ENCODE measurements at places on chromosomes 7 and 10.

DNA sequence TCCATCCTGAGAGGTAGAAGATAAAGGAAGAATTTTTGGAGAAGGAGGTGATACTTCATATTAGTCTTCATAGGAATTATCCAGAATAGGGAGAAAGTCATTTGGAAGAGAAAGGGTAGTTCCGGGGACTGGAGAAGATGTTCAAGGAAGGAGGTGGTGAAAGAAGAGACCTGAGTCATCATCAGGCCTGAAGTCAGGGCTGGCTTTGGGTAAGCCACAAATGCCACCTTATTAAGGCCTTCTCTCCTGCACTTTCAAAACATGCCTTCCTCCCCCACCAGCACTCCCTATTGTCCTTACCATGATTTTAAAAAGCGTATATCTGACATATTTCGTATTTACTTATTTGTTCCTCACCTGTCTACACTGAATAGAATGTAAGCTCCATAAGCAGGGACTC is 112.2 kb upstream of the LRGUK start:
- DNase-seq: no peak

GRCh38 chr10:11382187-11382586 is 229.3 kb downstream of the USP6NL start:
- no peak for DNase-seq

DNA sequence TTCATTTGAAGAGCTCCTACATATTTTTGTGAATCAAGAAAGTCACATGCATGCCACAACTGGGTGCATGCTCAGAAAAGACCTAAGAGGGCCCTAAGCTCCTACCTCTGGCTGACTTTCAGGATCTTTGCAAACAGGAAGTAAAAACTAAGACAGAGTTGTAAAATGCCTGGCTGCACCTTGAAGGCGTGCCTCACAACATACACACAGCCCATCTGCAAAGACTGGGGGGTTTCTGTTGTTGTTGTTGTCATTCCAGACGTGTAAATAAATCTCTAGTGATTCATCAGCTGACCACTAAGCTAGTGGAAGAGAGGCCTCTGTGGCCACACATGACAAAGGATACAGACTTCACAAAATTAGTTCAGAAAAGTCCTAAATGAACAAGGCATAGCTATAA is 31.8 kb downstream of the SMURF1 start:
- no peak for DNase-seq

DNA sequence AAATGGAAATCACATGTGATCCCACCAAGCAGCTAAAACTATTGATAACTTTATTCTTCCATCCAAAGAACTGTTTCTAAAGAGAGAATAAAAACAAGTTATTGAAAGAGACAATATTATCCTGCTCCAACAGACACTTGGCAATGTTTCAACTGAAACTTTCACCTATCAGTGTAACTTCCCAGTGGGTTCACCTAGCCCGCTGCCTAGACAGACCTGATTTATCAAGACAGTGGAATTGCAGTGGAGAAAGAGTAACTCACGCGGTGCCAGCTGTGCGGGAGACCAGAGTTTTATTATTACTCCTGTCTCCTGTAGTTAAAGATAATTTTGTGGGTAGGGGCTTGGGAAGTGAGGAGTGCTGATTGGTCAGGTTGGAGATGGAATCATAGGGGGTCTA is 199.8 kb downstream of the AHR start:
- DNase-seq: no peak

DNA sequence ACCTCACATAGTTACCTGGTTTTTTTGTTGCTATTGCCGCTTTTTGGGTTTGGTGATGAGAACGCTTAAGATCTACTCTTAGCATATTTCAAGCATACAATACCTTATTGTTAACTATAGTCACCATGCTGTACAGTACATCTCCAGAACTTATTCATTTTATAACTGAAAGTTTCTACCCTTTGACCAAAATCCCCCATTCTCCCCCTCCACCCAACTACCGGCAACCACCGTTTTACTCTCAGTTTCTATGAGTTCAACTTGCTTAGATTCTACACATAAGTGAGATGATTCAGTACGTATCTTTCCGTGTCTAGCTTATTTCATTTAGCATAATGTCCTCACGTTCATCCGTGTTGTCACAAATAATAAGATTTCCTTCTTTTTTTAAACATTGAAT is 86.7 kb upstream of the IL6 start:
- no peak for DNase-seq

- peak; percentile 11 for DNase-seq
Observed at GRCh38 chr7:134058980-134059379, 68.2 kb upstream of the LRGUK start.

DNA sequence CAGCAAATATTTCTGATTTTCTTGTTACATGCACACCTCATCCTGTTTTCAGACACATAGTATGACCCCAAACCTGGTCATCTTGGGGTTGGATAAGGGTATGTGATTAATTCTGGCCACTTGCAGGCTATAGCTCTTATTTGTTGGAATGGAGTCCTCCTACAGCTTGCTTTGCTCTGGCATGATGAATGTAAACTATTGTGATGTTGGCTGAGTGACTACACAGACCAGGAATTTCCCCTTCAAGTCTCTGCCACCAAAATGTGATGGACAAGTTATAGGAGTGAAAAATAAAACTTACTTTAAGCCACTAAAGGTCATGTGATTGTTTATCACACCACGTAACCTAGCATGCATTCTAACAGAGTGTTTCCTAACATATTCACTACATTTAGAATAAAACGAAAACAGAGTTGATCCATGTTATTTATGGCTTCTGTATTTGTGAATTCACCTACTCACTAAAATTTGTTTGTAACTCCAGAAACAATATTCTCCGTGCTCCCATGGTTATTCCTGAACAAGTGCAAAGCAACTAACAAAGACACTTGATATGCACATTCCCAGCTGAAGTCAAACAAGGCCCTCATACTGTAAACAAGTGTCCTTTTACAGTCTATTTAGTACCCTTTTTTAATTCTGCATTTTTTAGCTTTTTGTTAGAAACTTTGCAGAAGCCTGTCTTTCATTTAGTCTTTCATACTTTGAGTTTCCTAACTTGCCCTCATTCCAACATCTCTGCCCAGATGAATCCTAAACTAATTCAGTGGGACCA is 599.2 kb upstream of the PCDH15 start:
- peak; percentile 49 for DNase-seq

DNA sequence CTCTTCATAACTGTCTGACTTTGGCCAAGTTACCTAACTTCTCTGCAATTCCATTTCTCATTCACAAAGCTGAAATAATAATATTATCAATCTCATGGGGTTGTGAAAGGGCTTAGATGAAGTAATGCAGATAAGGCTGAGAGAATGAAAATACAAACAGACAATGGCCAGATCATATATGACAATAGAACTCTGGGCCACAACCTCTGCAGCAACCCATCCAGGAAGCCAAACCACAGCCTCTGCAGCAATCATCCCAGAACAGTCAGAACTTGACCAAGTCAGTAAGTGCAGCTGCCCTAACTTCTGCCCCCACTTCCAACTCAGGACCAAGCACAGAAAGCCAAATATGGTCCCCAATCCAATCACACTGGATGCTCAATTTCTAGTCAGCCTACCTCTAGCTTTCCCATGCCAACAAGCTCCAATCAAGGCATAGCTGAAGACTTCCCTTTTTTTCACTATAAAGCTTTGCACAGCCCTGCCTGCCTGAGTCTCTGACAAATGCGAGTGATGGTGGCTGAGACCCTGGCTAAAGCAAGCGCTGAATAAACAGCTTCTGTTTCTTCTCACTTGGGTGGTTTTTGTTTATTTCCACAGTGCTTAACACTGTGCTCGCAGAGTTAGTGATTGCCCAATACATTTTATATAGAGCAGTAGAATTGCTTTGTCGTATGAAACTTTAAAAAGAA is 34.8 kb upstream of the TNPO3 start:
- no peak for DNase-seq

GRCh38 chr10:4649886-4650508 is 176.0 kb upstream of the AKR1E2 start:
- DNase-seq: no peak

DNA sequence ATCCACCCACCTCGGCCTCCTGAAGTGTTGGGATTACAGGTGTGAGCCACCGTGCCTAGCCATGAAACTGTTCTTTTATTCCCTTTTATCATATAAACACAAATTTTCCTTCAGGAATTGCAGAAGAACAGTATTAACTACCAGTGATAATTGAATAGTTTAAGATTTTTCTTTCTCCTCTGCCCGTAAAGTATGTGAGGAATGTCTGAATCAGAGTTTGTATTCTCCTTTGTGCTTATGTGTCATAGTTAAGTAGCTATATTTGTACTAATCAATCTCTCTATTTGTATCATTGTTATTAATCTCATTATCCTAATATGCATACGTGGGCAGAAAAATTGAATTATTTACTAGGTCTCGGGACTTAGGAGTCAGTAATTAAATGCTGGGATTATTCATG is 83.6 kb downstream of the ZNF277 start:
- DNase-seq: peak; percentile 61

DNA sequence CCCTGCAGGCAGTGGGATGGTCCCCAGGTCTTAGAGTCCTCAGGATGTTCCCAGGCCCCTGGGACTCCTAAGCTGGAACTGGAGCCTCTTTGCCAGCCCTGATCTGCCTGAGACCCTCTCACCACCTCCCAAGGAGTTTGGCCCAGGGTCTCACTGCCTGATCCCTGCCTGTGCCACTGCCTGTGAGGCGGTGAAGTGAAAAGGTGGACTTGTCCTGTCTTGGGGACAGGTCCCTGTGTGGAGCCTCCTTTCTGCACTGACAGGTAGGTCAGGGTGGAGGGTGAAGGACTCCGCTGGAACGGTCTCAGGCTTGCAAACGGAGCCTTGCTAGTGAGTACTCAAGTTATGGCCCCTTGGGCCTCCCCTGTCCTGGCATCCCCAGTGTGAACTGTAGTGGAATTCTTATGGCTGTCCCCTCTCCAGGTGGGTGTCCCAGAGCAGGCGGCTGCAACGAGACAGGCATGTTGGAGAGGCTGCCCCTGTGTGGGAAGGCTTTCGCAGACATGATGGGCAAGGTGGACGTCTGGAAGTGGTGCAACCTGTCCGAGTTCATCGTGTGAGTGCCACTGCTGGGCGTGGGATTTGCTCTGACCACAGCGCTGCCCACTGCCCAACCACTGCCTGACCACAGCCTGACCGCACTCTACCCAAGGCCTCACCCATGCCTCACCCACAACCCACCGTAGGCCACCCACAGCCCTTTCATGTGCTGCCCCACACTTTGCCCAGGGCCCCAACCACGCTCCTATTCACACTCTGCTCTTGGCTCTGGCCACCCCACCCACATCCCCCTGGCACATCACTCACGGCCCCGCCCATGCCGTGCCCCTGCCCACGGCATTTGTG is 19.5 kb downstream of the RAMP3 start:
- DNase-seq: no peak

- DNase-seq: no peak
Observed at GRCh38 chr10:113487154-113487553, 65.7 kb upstream of the HABP2 start.

GRCh38 chr7:54864663-54865062 is 105.7 kb upstream of the SEC61G start:
- DNase-seq: no peak

GRCh38 chr10:86846088-86846487 is 89.7 kb downstream of the BMPR1A start:
- DNase-seq: no peak

DNA sequence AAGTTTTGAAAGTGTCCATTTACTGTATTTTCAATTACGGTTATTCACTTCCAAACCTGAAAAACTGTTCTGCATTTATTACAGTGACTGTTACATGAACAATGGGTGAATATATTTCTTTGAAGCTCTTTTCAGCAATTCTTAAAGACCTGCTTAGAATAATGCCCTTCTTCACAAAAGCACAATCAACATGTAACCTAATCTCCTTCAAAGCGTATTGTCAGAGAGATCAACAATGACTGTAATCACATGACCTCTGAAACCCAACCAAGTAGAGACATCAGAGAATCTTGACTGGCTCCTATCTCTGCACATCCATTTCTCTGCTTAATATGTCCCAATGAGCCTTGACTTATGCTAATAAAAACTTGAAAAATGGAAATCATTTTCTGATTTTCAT is 126.7 kb downstream of the NRCAM start:
- DNase-seq: no peak

DNA sequence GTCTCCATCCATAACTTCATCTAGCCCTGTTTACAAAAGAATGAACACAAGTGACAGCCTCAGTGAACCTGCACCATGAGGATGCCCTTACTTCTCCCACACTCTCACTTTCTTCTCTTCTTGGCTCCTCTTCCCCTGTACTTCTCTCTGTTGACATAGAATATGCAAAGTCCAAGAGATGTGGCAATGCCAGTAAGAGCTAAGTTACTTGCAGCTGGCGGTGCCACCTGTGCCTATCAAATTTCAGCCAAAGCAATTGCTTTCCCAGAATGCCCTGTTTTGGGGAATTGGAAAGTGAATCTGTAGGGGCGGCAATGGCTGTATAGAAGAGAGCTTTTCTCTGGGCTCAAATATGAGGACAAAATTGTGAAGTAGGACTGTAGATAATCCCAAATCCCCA is 557.8 kb downstream of the AUTS2 start:
- DNase-seq: no peak

GRCh38 chr7:50221028-50221427 is 83.5 kb upstream of the IKZF1 start:
- DNase-seq: no peak

GRCh38 chr10:109958059-109958458 is 34.7 kb upstream of the XPNPEP1 start:
- no peak for DNase-seq

GRCh38 chr7:80641548-80641947 is 3.1 kb downstream of the CD36 start:
- no peak for DNase-seq

DNA sequence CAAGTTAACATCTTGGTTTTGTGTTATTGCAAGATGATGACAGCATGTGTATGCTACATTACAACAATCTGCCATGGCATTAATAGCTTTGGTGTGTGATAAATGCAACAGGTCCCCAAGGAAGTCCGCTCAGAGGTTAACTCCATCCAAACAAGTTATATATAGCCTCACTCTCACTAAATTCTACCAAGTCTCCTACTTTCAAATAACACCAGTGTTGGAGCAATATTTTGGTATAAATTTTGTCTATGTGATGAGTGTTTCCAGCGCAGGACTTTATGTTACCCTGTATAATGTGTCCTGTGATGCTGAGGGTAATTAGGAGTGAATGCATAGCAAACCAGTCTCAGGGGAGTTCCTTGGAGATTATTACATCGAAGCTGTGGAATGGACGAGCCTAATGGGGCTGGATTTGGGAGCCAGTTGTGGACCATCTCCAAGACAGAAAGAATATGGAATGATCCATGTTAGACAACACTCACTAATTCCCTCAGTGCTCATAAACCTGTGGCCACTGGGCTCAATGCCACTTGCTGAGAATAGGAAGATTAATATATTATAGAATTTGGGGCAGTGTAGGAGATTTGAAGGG is 127.6 kb upstream of the CXCL12 start:
- peak; percentile 75 for DNase-seq
